Stimulated activated CD8-positive, alpha-beta memory T cell treated with anti-CD3 and anti-CD28 coated beads, Interleukin-4, amount 100 ng/mL, for 48 hours (primary cell): ENCODE measurements at places on chromosomes 13 and 19.

- DNase-seq: no peak
These were observed 221.2 kb upstream of the SOX1 start for GRCh38 chr13:111845621-111846351.

DNA sequence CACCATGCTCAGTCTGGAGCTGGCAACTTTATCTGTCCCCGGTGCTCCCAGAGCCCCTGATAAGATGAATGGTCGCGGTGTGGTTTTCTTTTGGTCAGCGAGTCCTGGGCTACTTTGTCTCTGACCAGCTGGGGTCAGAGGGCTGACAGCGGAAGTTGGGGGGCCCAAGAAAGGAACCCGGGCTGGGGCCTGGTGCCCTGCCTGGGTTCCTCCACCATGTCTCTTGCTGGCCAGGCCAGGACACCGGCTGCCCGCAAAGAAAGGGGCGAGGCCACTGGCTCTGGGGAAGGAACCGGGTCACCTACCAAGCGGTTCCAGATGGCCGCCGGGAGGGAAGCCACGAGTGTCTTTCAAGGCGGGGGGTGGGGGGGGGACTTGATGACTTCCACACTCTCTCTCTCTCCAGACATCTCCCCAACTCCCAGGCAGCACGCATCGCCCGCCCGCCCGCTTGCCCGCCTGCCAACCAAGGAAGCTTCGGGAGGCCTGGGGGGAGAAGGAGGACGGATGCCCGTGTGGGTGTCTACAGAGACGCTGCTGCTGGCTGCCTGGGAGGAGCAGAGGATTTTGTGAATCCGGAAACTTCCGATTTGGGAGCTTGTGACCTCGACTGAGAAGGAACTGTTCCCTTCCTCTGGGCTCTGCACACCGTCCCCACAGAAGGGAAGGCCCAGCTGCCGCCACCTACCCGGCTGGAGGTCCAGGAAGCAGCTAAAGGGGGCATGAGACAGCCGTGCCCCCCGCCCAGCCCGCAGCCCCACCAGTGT lies 1.1 kb downstream of the PIP5K1C start:
- peak; percentile 50 for DNase-seq

- DNase-seq: no peak
These were observed 26.6 kb upstream of the DACT3 start for GRCh38 chr19:46687438-46688145.

DNA sequence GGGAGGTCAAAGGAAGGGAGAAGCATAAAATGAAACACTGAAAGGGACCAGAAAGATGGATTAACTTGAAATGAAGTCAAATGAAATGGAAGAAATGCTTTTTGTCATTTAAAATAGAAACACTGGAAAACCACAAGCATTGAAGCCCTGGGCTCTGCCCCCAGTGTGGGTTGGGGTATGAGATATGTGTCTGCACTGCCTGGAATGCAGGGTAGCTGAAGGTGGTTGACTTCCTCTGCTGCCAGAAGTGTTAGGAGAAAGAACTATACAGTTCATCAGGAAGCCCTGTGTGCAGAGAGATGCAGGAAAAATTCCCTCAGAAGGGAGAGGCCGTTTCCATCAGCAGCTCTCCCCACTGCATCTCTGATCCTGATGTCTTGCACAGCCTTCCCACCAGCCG lies 69.2 kb downstream of the DHRS12 start:
- DNase-seq: no peak

GRCh38 chr13:53847502-53847901 lies 818.9 kb downstream of the OLFM4 start:
- DNase-seq: no peak

DNA sequence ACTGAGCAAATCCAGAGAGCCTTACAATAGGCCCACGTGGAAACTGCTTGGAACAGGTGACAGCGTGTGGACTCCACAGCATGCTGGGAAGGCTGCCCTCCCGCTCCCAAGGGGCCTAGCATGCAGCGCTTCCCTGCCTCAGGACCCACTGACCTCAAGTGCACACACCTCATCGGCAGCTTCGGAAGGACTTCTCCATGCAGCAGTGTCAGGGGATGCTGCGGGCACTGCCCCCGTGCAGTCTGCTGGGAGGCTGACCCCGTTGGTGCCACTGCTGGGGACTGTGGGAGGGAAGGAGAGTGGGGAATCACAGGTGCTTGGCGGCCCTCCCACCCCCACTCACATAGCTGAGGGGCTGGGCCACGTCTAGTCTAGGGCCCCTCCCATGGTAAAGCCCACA lies 17.2 kb downstream of the CAPS start:
- no peak for DNase-seq

DNA sequence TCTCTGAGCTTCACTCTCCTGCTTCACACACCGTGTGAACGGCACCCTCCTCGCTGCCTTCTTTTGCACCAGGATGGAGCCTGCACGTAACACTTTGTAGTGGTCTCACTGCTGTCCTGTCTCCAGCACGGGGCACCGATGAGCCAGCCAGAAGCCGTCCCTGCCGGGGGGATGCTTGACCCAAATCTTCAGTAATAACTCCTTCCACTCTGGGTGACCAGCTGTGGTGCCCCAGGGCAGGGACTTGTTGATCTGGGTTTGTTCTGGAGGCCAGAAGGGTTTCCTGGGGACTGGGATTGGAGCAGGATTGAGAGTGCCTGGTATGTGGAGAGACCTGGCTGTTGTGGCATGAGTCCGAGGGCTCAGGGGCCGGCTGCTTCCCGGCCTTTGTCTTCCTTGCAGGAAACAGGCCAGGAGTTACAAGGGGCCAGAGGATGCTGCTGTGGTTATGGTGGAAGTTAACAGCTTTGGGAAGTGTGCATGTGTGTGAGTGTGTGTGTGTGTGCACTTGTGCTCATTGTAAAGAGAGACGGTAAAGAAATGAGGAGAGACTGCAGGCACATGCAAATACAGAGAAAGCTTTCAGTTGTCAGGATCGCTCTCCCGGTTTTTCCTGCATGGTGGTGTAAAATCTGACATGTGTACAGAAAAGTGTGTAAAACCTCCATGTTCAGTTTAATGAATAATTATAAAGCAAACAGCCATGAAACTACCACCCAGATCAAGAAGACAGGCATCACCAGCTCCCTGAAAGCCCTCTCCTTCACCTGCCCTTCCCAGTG lies 18.9 kb downstream of the PAK4 start:
- no peak for DNase-seq

DNA sequence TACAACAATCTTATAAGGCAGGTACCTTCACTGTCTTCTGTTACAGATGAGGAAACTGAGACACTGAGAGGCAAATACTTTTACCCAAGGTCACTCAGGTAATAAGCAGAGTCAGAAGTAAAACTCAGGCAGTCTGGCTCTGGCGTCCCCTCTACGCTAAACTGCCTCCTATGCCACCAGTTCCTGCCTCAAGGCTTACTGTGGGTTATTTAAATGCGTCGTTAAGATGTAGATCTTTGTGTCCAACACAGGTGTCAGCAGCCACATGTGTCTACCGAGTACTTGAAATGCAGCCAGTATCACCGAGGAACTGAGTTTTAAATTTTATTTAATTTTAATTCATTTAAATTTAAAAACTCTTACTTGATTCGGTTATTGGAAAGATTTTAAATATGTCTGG lies 1.9 kb downstream of the HAS1 start:
- no peak for DNase-seq

GRCh38 chr13:97459215-97459777 lies 25.3 kb downstream of the RAP2A start:
- DNase-seq: no peak

DNA sequence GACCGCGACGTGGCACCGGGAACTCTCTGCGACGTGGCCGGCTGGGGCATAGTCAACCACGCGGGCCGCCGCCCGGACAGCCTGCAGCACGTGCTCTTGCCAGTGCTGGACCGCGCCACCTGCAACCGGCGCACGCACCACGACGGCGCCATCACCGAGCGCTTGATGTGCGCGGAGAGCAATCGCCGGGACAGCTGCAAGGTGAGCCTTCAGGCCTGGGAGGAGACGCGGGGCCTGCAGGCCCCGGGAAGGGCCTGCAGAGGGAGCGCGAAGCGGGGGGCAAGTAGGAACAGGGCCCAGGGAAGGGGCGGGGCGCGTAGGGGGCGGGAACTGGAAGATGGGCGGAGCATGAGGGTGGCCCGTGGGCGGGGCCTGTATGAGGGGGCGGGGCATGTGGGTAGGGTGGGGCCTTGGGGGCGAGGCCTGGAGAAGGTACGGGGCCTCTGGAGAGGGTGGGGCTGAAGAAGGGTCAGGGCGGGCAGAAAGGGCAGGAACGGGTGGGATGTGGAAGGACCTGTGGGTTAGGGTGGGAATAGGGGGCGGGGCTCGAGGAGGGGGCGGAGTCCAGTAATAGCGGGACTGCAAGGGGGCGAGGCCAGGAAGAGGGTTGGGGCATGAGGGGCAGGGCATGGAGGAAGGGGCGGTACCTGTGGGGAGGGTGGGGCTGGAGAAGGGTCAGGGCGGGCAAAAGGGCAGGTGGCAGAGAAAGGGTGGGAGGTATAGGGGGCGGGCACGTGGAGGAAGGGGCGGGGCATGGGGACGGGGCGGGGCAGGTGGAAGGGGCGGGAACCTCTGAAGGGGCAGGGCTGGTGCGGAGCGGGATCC lies 2.5 kb downstream of the CFD start:
- DNase-seq: peak; percentile 87

DNA sequence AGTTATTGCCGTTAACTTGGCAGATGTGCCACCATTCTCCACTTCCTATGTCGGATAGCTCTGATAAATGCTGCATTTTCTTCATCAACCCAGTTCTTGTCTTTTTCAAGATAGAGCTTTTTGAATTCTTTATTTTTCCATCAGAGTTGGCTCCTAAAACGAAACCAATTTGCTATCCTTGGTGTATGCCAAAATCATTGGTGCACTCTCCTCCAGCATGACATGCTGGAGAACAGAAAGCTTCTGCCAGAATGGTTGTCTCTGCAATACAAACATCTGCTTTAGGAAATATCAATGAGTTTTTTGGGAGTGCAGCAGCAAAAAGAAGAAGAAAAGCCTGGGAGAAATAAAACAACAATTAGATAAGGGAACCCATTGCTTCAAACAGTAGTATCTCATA lies 124.2 kb downstream of the CDK8 start:
- DNase-seq: no peak

GRCh38 chr19:47315125-47315821 lies 5.6 kb downstream of the C5AR1 start:
- DNase-seq: peak; percentile 55

DNA sequence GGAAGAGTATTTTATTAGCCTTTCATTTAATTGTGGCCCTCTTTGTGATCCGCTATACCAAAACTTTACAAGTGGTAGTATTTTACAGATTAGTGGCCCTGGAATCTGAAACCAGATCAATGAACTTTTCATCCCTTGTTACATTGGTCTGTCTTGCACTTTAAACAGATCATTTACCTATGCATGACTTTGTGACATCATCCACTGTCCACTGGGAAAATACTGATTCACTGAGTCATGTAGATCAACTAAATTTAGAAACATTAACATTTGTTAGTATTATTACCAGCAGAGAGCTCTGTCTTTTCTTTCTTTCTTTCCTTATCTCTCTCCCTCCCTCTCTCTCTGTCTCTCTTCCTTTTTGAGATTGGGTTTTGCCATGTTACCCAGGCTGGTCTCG lies 17.5 kb downstream of the PCDH8 start:
- no peak for DNase-seq

- peak; percentile 48 for DNase-seq
These were observed 965 bp downstream of the TTC9B start for GRCh38 chr19:40217027-40217810.

- no peak for DNase-seq
These were observed 170.5 kb upstream of the HTR2A start for GRCh38 chr13:47067306-47067705.

DNA sequence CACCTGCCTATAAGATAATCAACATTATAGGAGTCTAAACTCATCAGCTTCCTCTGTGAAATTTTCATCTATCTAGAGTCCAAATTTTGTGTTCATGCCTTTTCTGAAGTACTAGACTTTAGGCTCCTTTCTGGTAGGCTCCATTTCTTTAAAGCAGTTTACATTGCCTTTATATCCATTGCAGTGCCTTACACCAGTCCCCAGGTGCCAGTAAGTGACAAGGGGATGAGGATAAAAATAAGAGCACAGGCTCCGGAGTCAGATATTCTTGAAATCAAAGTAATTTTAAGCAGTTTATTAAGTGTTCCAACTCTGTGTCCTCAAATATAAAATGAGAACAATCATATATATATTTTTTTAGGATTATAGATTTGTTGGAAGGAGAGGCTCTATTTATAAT lies 10.6 kb upstream of the CYSLTR2 start:
- no peak for DNase-seq

DNA sequence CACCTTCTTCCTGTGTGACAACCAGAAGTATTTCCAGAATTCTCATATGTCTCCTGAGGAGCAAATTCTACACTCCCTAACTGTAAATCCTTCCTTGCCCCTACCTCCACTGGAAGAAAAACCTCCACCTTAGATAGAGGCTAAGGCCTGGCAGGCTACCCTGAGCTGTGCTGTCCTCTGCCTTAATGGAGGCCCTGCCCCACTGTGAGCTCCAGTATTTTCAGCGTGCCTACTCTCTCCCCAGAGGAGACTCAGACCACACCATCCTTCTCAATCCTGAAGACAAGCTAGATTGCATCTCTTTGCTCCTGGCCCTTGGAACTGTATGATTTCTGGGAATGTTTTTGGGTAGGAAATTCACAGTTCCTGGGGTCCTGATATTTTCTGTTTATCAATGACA lies 110.0 kb upstream of the OBI1 start:
- DNase-seq: no peak

GRCh38 chr13:24172071-24172470 lies 11.6 kb downstream of the SPATA13 start:
- DNase-seq: no peak

DNA sequence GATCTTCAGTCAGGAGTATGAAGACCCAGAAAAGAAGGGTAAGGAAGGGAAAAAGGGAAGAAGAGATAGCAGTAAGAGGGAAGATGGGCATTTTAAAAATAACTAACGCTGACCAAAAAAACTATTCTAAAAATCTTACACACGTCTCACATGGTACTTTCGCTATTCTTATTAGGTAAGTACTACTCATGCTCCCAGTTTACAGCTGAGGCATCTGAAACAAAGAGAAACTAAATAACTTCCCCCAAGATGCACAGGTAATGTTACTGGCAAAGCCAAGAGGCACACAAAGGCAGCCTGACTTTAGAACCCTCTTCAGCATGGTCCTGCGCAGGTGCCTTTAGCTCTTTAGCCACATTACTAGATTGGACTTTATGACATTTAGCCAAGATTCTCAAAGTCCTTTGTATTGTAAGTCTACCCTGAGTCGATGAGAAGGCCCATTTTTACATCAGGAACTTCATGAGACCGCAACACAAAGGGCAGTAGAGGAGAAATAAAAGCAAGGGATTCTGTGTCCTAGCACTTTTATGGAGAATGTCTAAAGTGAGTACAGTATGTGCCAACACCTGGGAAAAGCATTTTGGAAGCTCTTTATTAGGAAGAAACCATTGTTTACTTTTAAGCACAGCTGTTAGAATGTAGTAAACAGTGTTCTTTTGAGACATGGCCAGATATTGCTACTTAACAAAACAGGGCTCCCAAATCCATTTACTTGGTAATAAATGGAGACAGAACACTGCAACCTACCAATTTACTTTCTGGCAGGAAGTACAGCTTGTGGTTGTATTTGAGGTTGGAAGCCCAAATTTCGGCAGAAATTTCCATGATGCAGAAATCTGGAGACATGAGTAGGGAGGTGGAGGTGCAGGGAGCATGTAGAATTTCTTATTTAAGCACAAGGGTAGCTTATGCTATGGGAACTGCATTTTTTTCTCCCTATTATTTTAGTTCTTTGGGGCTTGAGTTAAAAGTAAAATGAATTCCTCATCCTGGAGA lies 250.7 kb downstream of the KCTD12 start:
- DNase-seq: no peak

GRCh38 chr13:29771247-29771646 lies 79.2 kb downstream of the UBL3 start:
- no peak for DNase-seq
